ENCODE measurements at places on chromosomes 7 and 10. TPM values are rescaled to one million over a fixed set of nuclear protein-coding genes. Genes with fewer than 3 reads are reported as not detected.

- DNase-seq, result no peak
These were observed 9.1 kb upstream of the ZNF316 start for GRCh38 chr7:6628045-6628444.

DNA sequence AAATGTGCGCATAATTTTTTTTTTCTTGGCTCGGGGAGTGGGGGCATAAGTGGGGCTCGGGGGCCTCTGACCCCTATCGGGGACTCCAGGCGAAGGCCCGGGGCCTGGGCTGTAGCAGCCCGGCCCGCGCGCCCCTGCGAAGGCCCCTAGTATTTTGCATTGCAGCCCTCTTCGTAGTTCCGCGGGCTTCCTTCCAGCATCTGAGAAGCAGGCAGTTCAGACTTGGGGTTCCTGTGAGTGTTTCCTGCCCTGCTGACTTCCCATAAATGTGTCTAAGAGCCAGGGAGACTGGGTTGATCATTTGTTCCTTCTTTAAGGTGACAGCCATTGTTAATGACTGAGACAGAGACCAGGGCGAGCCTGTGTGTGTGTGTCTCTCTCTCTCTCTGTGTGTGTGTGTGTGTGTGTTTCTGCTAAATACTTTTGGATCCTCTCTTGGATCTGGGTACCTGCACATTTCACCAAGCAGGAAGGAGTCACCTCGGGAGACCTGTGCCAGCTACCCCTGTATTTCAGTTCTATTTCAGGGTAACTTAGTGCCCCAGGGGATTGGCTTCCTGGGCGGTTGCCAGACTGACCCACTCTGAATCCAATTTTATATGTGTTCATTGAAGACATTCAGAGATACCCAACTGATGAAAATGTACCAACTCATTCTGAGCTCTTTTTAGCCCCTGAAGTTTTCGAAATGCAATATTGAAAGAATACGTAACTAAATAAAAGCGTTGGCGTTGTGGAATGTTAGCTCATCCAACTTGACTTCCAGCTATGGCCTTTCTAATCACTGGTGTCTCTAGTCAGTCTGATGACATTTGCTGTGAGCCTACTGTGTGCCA lies 805 bp downstream of the MSRB2 start:
- DNase-seq, result no peak

DNA sequence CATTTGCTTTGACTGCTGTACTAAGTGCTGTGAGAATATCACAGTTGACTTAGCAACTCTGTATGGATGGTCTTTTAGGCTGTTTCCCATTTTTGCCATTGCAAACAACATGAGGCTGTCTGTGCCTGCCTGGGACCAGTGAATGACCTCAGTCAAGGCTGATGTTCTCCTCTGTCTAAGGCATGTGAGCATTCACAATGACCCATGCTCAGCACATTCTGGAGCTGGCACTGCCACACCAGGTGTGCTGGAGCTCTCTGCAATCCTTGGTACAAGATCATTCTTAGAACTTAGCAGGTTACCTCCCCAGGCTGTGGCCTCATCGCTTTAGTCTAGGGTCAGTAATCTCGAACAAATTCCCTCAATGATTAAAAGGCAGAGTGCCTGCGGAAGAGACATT lies 61.9 kb downstream of the SH3PXD2A start:
- DNase-seq, result no peak

- DNase-seq, result no peak
These were observed 536.6 kb downstream of the TCERG1L start for GRCh38 chr10:130774871-130775270.

GRCh38 chr7:132075515-132075914 lies 500.8 kb downstream of the PLXNA4 start:
- DNase-seq, result no peak

GRCh38 chr7:80380957-80381356 lies 130.9 kb downstream of the GNAT3 start:
- DNase-seq, result no peak

GRCh38 chr10:48788554-48788953 lies 103.9 kb downstream of the WDFY4 start:
- no peak for DNase-seq

DNA sequence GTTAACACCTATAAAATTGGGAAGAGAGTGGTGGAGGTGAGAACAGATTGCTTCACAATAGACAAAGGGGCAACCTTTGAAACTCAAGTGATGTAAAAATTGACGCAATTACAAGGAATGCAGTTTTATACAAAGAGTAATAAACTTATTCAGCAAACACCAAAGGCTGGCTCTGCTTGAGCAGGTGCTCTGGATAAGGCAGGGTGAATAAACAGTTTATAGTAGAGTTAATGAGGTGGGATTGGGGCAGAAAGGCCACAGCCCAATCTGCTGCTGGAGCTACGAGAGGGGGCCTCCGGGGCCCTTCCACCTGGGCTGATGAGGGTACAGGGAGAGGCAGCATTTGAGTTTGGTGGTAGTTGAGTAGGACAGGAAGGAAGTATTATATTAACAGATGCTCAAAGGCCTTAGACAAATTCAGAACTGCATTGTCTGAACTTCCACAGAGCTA lies 6.0 kb downstream of the MUC12 start:
- DNase-seq, result no peak

GRCh38 chr10:36504758-36505157 lies 620.6 kb upstream of the ANKRD30A start:
- no peak for DNase-seq

- no peak for DNase-seq
These were observed 393 bp downstream of the ZNF467 start for GRCh38 chr7:149772956-149773434.

- no peak for DNase-seq
These were observed 321.4 kb downstream of the FGFR2 start for GRCh38 chr10:121276822-121277221.

Gene MMP21
- polyA plus RNA-seq, result 0.18 TPM

Gene LRRC17
- 2.6 TPM for polyA plus RNA-seq

Gene ZNF853
- polyA plus RNA-seq, result 3.3 TPM

Gene EVX1
- 0.05 TPM for polyA plus RNA-seq

Gene VAX1
- 0.02 TPM for polyA plus RNA-seq
